HFFc6 (cell line): ENCODE measurements at places on chromosomes 13 and 19.

GRCh38 chr19:32453736-32454135 is 48.2 kb downstream of the DPY19L3 start:
- DNase-seq = no peak
- no peaks in the 10 kb centered on the region for H3K27me3 ChIP-seq
- H3K4me1 ChIP-seq = peaks cover 6% of the 10 kb centered on the region
- H3K4me3 ChIP-seq = no peak overlapping the region
- peaks cover 5% of the 10 kb centered on the region for H3K36me3 ChIP-seq
- no peak overlapping the region; the same call in 1 of the 2 replicates for H3K27ac ChIP-seq

GRCh38 chr13:73062468-73062867 is 3.7 kb downstream of the KLF5 start:
- no peaks in the 10 kb centered on the region; the same call in 1 of the 2 replicates for H3K27me3 ChIP-seq
- H3K4me1 ChIP-seq = peaks cover 56% of the 10 kb centered on the region
- H3K36me3 ChIP-seq = peaks cover 53% of the 10 kb centered on the region
- H3K4me3 ChIP-seq = peak overlapping the region; percentile 100

DNA sequence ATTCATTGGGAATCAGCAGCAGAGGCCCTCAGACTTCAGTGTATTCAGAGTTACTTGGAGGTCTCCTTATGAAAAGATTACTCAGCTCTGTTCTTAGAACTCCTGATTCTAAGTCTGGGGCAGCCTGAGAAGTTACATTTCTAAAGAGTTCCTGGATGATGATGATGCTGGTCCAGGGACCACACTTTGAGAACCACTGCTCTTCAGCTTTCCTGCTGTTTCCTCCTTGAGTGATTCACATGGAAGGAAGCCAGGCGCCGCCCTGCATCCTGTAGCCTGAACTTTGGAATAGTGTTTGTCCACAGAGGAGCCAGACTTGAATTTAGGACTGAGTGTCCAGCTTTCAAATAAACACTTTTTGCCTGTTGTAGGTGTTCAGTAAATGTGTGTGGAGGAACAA is 2.9 kb downstream of the CEBPG start:
- peaks cover 39% of the 10 kb centered on the region for H3K4me1 ChIP-seq
- H3K27ac ChIP-seq = peak overlapping the region; percentile 87
- DNase-seq = peak; percentile 76
- peaks cover 5% of the 10 kb centered on the region for H3K27me3 ChIP-seq

DNA sequence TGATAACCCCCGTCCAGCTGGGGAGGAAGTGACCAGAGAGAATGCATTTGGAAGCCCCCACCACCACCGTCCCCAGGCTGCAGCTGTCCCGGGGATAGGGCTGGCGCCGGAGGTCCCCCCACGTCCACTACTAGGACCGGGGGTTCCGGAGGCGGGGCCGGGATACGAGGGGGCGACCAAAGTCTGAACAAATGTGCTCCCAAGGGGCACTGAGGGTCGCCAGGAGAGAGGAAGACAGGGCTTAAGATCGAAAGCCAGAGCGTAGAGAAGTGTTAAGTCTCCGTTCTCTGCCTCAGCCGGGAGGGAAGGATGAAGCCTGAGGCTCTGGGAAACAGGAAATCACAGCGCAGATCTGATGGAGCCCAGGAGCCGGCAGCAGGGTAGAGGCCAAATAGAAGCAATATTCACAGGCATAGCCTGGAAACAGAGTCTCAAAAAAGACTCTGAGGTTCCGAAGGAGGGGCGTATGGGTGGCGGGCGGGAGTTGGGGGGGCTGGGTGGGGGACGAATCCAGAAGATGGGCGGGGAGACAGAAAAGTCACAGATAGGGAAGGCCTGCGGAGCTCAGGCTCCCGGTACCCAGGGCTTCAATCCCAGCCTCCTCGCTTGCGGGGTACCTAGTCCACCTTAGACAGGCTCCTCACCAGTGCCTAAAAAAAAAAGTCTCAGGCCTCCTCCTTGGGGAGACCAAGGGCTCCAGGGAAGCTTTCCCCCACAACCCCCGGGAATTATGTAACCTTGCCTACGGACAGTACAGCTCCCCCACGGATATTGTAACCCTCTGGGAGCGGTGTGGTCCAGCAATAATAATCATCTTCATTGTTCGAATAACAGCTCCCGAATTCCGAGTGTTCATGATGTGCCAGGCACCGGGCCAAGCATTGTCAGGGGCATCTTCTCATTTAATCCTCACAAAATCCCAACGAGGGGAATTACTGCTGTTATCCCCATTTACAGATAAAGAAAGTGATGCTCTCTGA is 1.1 kb upstream of the ERF start:
- DNase-seq = no peak
- H3K4me3 ChIP-seq = peak overlapping the region; percentile 91
- peaks cover 31% of the 10 kb centered on the region for H3K4me1 ChIP-seq
- peaks cover 3% of the 10 kb centered on the region; the same call in 1 of the 2 replicates for H3K27me3 ChIP-seq
